HFFc6 (cell line): ENCODE measurements at places on chromosomes 16 and 17.

GRCh38 chr17:27268394-27269085, 25.4 kb upstream of the WSB1 start:
- H3K27me3 ChIP-seq, result peaks cover 14% of the 10 kb centered on the region
- H3K27ac ChIP-seq, result no peak overlapping the region
- H3K4me1 ChIP-seq, result no peaks in the 10 kb centered on the region
- no peak overlapping the region for H3K4me3 ChIP-seq
- DNase-seq, result no peak

GRCh38 chr16:68373528-68374245, 62.9 kb downstream of the PRMT7 start:
- DNase-seq, result no peak
- no peaks in the 10 kb centered on the region for H3K4me1 ChIP-seq
- peaks cover 20% of the 10 kb centered on the region for H3K27me3 ChIP-seq
- H3K4me3 ChIP-seq, result no peak overlapping the region

DNA sequence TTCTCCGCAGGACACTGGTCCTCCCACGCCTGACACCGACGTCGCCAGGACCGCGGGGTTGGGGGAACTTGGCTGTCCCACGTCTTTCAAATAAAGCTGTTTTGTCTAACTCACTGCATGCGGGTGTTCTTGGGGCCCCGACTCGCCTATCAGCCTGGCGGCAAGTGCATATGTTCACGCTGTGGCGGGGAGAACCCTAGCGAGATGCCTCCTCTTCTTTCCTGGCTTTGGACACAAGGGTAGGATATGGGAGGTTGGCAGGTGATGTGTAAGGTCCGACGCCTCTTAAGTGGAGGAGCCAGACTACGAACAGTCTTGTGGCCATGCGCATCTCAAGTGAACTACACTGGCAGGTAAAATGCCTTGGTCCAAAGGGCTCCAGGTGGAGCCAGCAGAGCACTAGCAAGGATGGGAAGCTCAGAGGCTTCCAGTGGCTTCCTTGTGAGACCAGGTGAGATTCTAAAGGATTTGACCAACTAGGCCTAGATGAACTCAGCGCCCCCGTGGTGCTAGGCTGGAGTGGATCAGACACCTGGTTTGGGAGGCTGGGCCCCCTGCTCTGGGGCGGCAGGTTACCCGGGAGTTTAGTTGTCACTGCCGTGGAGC, 873 bp upstream of the RPS2 start:
- peak overlapping the region; percentile 95 for H3K27ac ChIP-seq
- peaks cover 31% of the 10 kb centered on the region for H3K4me1 ChIP-seq
- H3K36me3 ChIP-seq, result peaks cover 42% of the 10 kb centered on the region
- DNase-seq, result no peak
- peaks cover 26% of the 10 kb centered on the region for H3K27me3 ChIP-seq
- H3K4me3 ChIP-seq, result peak overlapping the region; percentile 98

DNA sequence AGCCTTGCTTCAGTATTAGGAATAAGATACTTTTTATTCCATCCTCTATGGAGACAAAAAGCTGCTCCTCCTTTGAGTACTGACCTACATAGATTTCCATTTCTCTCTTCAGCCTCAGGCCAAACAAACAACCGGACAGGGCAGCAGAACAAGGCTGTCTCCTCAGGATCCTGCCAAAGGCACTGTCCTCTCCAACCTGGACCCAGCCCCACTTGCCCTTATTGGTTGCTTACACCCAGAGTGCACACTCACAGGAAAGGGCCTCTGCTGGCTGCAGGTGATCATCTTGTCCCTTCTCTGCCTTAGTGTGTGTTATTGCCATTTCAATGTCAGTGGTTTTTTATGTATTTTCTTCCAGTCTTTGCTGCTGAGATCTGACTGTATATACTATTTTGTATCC, 26.6 kb downstream of the LIG3 start:
- H3K27me3 ChIP-seq, result no peaks in the 10 kb centered on the region
- no peaks in the 10 kb centered on the region for H3K4me1 ChIP-seq
- peaks cover 19% of the 10 kb centered on the region for H3K36me3 ChIP-seq
- DNase-seq, result no peak
- no peak overlapping the region for H3K27ac ChIP-seq
- H3K4me3 ChIP-seq, result no peak overlapping the region

DNA sequence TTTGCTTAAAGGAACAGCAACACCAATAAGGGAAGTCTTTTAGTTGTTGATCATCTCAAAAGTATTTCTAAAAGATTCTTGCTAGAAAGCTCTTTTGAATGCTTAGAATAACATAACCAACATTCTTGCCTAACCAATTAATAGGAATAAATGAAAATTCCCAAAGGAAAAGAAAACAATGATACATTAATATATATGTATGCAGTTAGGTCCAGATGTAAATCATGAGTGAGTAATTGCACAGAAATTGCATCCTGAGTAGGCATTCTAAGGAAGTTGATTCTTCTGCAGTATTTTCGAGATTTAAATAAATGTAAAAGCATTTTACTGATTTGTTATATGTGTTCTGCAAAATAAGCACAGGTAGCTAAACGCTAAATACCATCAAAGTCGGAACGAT, 22.1 kb downstream of the COX10 start:
- H3K36me3 ChIP-seq, result peaks cover 8% of the 10 kb centered on the region
- H3K27me3 ChIP-seq, result no peaks in the 10 kb centered on the region
- DNase-seq, result peak; percentile 51
- peak overlapping the region; percentile 70 for H3K4me3 ChIP-seq

DNA sequence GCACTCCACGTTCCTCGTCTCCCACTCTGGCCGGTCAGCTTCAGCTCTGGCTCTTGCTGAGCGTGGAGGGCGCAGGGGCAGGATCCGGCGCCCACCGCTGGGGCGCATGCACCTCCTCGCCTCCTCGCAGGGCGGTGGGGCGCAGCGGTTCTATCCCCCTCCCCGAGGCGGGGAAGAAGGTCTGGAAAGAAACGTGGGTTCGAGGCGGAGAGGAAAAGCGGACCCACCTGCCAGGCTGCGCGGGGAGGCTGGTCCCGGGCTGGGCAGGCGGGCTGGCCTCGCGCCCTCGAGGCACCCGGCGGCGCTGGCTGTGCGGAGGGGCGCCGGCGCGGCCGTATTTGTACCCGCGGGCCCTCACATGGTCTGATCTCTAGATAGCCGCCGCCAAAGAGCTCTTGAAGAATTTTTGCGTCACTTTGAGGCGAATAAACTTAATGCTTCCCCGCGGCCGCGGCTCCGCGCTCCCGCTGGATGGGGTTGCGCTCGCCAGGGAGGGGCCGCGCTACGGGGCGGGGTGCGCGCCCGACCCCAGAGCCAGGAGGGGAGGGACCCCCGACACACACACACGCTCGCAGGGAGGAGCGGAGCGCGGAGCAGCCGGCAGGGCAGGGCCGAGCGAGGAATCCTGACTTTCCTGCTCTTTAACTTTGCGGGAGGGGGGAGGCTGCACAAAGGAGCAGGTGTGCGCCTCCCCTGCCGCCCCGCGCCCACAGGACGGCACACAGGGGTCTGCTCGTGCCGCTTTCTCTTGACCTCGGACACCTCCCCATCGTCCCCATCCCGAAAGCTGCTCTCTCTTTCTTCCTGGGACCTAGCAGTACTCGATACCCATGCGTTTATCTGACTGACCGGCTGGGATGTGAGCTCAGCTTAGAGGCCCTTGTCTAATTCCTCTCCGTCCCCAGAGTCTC, at the start of gene SLC6A4:
Gene SLC6A4, minus strand, starts transcription at position 312 of the 911 bp plus-strand sequence. CDS start 13,739 bp downstream, outside the sequence.
- DNase-seq, result no peak
- peak within 1 kb of the TSS; percentile 83 for H3K4me3 ChIP-seq
- H3K36me3 ChIP-seq, result no peaks in the 10 kb centered on the region
- peaks cover 19% of the 10 kb centered on the region; the same call in 1 of the 2 replicates for H3K4me1 ChIP-seq
- H3K27me3 ChIP-seq, result peaks cover 36% of the 10 kb centered on the region
- no peak within 1 kb of the TSS for H3K27ac ChIP-seq

GRCh38 chr17:68356520-68356919, 65.2 kb downstream of the ARSG start:
- peaks cover 32% of the 10 kb centered on the region for H3K4me1 ChIP-seq
- no peak overlapping the region for H3K4me3 ChIP-seq
- no peaks in the 10 kb centered on the region for H3K36me3 ChIP-seq
- no peak for DNase-seq
- H3K27me3 ChIP-seq, result peaks cover 4% of the 10 kb centered on the region
- H3K27ac ChIP-seq, result no peak overlapping the region
